Breast epithelium (tissue), 4 donors: ENCODE measurements at places on chromosomes 5 and 9.

- no peaks in the 10 kb centered on the region for H3K27me3 ChIP-seq
- H3K36me3 ChIP-seq: no peaks in the 10 kb centered on the region
- DNase-seq: no peak
Observed at GRCh38 chr5:83197326-83197967, 120.1 kb downstream of the XRCC4 start.

DNA sequence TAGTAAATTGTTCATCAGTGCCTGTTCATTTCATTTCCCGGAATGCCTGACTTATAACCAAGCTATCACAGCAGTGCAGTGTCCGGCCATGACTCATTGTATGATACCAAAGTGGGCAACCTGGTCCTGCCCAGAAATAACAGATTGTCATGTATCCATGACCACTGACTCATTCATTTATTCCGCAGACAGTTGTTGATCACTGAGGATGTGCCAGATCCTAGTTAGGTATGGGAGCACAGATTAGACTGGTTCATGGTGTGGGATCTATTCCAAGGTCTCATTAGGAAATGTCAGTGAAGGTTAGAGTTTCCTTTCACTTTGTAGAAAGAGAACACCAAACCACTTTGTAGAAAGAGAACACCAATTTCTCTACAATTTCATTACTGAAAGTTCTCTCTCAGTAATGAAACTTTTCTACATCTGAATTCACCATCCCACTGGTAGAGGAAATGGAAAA lies 8.7 kb downstream of the NREP start:
- H3K4me1 ChIP-seq: no peaks in the 10 kb centered on the region
- H3K4me3 ChIP-seq: no peak overlapping the region
- no peaks in the 10 kb centered on the region for H3K27me3 ChIP-seq
- no peak for DNase-seq
- no peaks in the 10 kb centered on the region for H3K36me3 ChIP-seq

- DNase-seq: no peak
- H3K4me1 ChIP-seq: no peaks in the 10 kb centered on the region
- H3K27ac ChIP-seq: no peak overlapping the region
- no peaks in the 10 kb centered on the region for H3K27me3 ChIP-seq
Observed at GRCh38 chr9:31135567-31135966, 1248.9 kb upstream of the ACO1 start.

DNA sequence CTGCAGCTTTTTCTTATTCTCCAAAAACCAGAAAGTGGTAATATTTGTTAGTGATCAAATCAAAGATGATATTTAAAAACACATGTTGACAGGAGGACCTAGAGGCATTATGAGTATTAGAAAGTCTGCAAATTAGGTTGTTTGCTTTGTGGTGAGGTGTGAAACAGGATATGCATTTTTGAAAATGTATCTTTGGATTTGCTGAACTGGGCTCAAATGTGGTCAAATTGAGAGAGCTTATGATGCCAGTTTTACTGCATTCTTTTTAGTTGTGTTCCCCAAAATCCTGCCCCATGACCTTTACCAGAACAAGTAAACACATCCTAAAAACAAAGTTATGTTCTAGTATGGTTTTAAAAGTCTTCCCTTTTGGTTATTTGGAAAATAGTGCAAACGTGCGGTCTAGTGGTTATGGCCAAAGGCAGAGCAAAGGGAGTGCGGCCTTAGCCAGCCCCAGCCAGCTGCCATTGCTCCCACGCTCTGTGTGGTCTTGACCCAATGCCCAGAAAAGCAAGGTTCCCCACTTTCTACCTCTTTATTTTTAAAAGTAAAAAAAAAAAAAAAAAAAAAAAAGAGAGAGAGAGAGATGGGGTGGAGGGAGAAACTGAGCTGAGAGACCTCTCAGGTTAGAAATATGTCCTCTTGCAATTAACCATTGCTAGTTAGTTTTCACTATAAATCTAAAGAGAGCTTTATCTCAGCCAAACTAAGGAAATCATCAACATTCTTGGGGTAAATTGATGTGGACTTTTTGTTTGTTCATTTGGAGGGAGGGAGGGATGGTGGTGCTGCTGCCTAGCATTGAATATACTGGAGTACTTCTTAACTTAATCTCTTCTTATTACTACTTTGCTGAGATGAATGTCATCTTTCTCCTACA lies 176.6 kb downstream of the ARHGAP26 start:
- no peaks in the 10 kb centered on the region for H3K27me3 ChIP-seq
- H3K27ac ChIP-seq: no peak overlapping the region
- no peak overlapping the region for H3K4me3 ChIP-seq
- DNase-seq: no peak
- no peaks in the 10 kb centered on the region for H3K36me3 ChIP-seq

DNA sequence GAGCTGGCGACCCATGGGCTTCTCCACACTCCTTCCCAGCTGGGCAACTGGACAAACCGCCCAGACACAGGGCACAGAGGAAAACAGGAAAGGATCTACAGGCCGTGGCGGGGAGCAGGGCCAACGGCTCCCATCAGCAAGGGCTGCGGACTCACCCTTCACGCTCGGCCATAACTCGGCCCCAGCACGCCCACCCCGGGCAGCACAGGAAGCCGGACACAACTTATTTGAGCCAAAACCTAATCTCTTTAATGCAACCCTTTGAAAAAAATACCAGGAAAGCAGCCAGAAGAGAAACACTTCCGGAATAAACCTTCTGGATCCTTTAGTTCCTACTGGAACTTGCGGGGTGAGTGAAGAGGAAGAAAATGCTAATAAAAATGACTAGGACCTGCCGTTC lies 59.9 kb downstream of the VAV2 start:
- H3K4me3 ChIP-seq: peak overlapping the region; percentile 6
- no peaks in the 10 kb centered on the region for H3K27me3 ChIP-seq
- no peaks in the 10 kb centered on the region for H3K36me3 ChIP-seq
- no peak overlapping the region for H3K27ac ChIP-seq

GRCh38 chr9:83199240-83199639 lies 136.3 kb upstream of the RASEF start:
- H3K27me3 ChIP-seq: no peaks in the 10 kb centered on the region
- H3K36me3 ChIP-seq: no peaks in the 10 kb centered on the region
- H3K27ac ChIP-seq: no peak overlapping the region
- peak; percentile 37 for DNase-seq
